ENCODE measurements at places on chromosomes 3 and 15. TPM values are rescaled to one million over a fixed set of nuclear protein-coding genes. Genes with fewer than 3 reads are reported as not detected.

DNA sequence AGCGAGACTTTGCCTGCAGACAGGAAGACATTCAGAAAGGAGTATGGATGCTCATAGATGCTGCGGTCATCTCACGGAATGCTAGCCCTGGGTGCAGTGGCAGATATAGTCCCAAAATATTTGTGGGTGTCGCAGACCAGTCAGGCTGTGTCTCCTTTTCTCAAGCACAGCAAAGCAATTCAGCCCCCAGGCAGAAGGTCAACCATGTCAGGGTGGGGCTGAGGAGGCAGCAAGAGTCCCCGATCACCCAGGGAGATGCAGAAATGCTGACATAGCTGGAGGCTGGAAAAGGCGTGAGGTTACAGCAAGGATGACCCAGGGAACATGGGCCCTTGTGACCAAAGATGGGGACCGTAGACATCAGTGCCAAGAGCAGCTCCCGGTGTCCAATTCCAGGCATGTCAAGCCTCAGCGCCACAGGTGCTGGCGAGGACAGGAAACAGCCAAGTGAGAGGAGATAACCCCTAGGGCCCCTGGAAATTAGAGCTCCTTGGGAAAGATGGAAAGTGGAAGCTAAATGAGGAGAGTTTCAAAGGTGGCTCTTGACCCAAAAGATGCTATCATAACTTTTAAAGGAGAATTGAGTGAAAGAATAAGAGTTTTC, 81.2 kb upstream of the ABHD17C start:
- no peak overlapping the region for H3K27ac ChIP-seq
- no peaks in the 10 kb centered on the region for H3K4me1 ChIP-seq
- H3K36me3 ChIP-seq: no peaks in the 10 kb centered on the region

DNA sequence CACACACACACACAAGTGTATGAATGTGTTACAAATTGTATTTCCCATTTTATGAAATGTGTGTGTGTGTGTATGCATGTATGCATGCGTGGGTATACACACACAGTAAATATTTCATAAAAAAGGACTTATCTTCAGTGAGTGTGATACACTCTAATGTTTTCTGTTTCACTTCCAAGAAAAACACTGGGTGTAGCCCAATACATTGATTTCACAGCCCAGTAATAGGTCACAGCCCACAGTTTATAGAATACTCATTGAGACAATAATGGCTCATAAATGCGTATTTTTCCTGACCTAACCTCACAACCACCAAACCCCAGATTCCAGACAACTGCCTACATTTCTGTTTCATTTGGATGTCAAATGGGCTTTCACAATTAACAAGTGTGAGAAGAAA, 619.5 kb downstream of the MAGI1 start:
- H3K4me1 ChIP-seq: no peaks in the 10 kb centered on the region
- no peak overlapping the region for H3K27ac ChIP-seq
- no peak overlapping the region for H3K4me3 ChIP-seq
- no peak for DNase-seq

- no peaks in the 10 kb centered on the region for H3K27me3 ChIP-seq
- no peak overlapping the region for H3K4me3 ChIP-seq
- H3K36me3 ChIP-seq: peaks cover 3% of the 10 kb centered on the region
- H3K27ac ChIP-seq: no peak overlapping the region
- DNase-seq: no peak
Observed at GRCh38 chr3:177764377-177764912, 567.2 kb upstream of the TBL1XR1 start.

- H3K27ac ChIP-seq: no peak overlapping the region
- DNase-seq: no peak
- no peak overlapping the region for H3K4me3 ChIP-seq
- peaks cover 3% of the 10 kb centered on the region for H3K4me1 ChIP-seq
- H3K27me3 ChIP-seq: no peaks in the 10 kb centered on the region
Observed at GRCh38 chr3:152656972-152657355, 178.0 kb upstream of the P2RY1 start.

DNA sequence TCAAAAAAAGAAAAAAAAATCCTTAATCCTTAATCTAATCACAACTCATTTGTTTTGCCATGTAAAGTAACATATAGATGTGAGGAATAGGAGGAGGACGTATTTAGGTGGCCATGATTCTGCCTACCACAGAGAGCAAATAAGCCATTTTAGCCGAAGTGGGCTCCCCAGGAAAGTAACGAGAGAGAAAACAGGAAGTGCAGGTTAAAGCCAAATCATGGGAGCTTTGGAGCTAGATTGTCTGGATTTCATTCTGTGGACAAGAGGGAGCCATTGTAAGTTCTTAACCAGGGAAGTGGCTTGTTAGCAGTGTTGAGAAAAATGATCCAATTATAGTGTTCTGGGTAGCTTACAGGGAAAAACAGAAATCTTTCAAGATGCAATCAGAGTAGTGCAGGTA, 9.4 kb downstream of the TMOD2 start:
- no peaks in the 10 kb centered on the region for H3K4me1 ChIP-seq
- no peaks in the 10 kb centered on the region for H3K27me3 ChIP-seq
- DNase-seq: no peak
- H3K27ac ChIP-seq: no peak overlapping the region
- no peak overlapping the region for H3K4me3 ChIP-seq
- H3K36me3 ChIP-seq: no peaks in the 10 kb centered on the region

DNA sequence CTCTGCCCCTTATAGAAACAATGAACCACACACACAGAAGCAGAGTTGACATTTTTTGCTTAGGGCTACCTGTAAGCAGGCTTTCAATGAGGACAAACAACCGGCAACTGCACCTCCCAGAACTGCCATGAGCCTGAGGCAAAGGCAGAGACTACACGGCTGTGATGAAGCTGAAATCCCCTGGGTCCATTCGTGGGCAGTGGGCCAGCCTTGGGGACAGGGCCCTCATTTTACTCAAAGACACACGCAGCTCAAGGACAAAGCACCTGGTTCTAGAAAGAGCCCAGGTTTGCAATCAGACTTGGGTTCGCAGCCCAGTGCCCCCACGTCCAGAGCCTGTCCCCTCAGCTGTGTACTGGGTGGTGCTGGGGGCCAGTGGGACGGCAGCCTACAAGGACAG, 17.9 kb downstream of the FAM174B start:
- H3K4me1 ChIP-seq: no peaks in the 10 kb centered on the region
- no peak for DNase-seq
- H3K36me3 ChIP-seq: peaks cover 4% of the 10 kb centered on the region

DNA sequence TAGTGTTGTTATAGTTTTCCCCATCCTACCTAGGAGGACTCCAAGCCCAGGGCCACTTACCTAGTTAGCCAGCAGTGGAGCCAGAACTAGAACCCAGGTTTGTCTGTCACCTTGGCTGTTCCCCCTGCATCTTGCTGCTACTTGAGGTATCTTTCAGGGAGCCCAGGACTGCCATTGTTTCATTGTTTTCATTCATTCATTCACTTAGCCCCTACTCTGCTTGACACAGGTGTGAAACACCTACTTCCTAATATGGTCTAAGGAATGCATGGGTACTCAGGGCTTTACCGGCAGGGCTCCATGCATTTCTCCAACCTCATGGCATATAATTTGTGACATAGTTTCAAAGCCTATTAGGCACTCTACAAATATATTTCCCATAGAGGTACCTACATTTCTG, 266.6 kb upstream of the TPM1 start:
- H3K4me3 ChIP-seq: no peak overlapping the region
- H3K4me1 ChIP-seq: no peaks in the 10 kb centered on the region
- DNase-seq: no peak

GRCh38 chr15:82709421-82710207, at the start of gene AP3B2:
AP3B2 (minus strand) TSS chr15:82709875; CDS start chr15:82709706, 169 bp downstream.
- H3K36me3 ChIP-seq: no peaks in the 10 kb centered on the region
- no peaks in the 10 kb centered on the region for H3K4me1 ChIP-seq
- no peak within 1 kb of the TSS for H3K27ac ChIP-seq
- H3K4me3 ChIP-seq: peak within 1 kb of the TSS; percentile 65
- DNase-seq: peak; percentile 81
- peaks cover 16% of the 10 kb centered on the region for H3K27me3 ChIP-seq

- H3K36me3 ChIP-seq: no peaks in the 10 kb centered on the region
- peak; percentile 4 for DNase-seq
- no peaks in the 10 kb centered on the region for H3K27me3 ChIP-seq
- no peak overlapping the region for H3K4me3 ChIP-seq
- H3K4me1 ChIP-seq: no peaks in the 10 kb centered on the region
Observed at GRCh38 chr15:71448688-71449114, 333.4 kb downstream of the THSD4 start.

DNA sequence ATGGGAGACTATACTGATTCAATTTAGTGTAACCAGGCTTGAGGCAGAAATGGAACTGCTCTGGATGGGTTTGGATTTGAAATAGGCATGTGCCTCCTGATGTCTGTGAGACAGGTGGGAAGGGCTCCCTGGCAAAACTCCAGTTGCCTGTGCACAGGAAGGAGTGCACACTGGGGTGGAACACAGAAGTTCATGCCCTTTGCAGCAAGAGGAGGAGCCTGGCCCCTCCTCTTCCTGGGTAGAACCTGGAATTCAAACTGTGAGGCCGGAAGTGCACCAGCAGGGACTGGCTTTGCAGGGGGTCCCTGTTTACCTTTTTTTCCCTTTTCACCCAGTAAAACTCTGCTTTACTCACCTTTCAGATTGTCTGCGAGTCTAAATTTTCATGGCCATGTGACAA, 99.9 kb downstream of the GMPS start:
- H3K27ac ChIP-seq: no peak overlapping the region
- no peaks in the 10 kb centered on the region for H3K36me3 ChIP-seq
- no peak overlapping the region for H3K4me3 ChIP-seq
- no peaks in the 10 kb centered on the region for H3K4me1 ChIP-seq
- H3K27me3 ChIP-seq: no peaks in the 10 kb centered on the region

MESP1 gene
- total RNA-seq: 3.4 TPM

RTP1 gene
- total RNA-seq: not detected

Data from activated CD8-positive, alpha-beta T cell treated with anti-CD3 and anti-CD28 coated beads for 36 hours (primary cell).